Ovary (tissue), 10 donors: ENCODE measurements at places on chromosomes 3 and 15. TPM values are rescaled to one million over a fixed set of nuclear protein-coding genes. Genes with fewer than 3 reads are reported as not detected.
A peak's percentile ranks its signal among the peaks of the same experiment; 100 is the strongest.

IMP3 gene
- total RNA-seq, result 106 TPM

LOXL1 gene
- 24.5 TPM for total RNA-seq

DNA sequence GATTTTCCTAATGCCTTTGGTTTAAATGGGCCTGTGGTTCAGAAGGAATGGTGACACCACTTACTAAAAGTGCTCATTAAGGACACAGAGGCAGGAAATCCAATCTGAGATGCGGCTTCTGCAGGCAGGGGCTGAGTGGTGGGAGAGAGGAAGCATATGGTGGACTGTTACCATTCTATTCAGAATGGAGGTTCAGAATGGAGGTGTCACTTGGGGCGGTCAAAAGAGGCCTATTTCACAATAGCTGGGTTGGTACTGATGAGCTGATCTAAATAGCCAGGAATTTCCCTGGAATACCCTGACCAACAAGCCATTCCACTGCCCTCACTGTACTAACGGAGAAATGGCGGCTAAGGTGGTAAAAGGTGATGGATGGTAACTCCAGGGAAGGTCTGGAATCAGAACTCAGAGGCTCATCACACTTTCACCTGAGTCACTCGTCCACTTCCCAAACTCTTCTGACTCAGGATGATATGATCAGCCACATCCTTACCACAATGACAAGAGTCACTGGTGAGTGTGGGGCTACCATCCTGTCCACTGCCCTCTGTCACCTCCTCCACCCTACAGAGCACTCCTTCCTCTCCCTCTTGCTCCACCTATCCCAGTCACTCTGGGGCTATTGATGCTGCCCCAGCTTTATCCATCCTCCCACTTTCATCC, 15.7 kb downstream of the RFT1 start:
- peaks cover 2% of the 10 kb centered on the region for H3K4me1 ChIP-seq
- no peak overlapping the region for H3K4me3 ChIP-seq
- H3K27me3 ChIP-seq, result no peaks in the 10 kb centered on the region
- no peak for DNase-seq
- H3K27ac ChIP-seq, result peak overlapping the region; percentile 54

GRCh38 chr3:20023623-20024405, 11.8 kb upstream of the PP2D1 start:
- H3K27ac ChIP-seq, result peak overlapping the region; percentile 6
- peak; percentile 21 for DNase-seq
- H3K27me3 ChIP-seq, result no peaks in the 10 kb centered on the region
- H3K4me3 ChIP-seq, result no peak overlapping the region
- no peaks in the 10 kb centered on the region for H3K36me3 ChIP-seq

DNA sequence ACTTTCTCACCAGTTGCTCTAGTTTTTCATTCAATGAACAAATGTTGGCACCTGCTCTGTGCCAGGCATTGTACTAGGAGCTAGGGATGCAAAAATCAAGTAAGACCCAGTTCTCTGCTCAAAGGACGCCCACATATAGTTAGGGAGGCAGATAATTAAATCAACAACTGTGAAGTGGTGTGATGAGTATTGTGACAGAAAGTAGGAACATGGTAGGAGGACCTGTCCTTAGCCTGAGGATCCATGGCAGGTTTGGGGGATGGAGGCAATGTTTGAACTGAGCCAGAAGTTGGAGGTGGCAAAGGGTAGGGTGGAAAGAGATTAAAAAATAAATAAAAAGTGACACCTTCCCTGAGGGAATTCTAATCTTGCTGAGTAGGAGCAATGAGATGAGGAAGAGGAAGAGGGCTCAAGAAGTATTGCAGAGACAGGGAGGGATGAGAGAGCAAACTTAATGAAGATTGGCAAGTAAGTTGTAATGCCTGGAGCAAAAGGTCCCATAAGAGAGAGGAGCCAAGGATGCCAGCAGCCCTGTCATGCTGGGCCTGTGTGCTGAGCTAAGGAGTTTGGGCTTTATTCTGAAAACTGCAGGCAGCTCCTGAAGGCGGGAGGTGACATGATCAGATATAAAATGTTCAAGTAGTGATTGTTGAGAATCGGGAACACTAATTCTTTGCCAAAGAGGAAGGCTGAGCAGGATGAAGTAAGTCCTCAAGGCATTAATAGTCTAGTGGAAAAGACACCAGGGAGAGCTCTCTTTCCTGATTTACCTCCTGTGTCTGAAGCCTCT, 184.3 kb upstream of the PPP2R3A start:
- H3K36me3 ChIP-seq, result no peaks in the 10 kb centered on the region
- H3K4me1 ChIP-seq, result no peaks in the 10 kb centered on the region
- H3K27me3 ChIP-seq, result no peaks in the 10 kb centered on the region
- no peak overlapping the region for H3K4me3 ChIP-seq
- no peak overlapping the region for H3K27ac ChIP-seq
- DNase-seq, result no peak

DNA sequence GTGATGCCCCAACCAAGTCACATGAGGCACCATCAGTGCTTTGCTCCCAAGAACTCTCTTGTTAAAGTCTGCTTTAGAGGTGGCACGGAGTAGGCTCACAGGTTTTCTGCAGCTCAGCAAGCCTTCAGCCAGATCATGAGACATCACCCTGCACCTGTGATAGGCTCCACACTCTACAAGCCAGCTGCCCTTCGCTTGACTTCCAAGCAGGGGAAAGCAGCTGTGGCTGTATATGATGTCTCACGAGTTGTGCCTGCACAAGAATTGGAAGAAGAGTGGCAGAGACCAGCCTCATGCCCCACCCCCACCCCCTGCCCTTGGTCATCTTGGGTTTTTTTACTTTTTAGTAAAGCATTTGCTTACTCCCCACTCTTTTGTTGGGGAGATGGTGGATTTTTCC, 22.5 kb downstream of the MRPS11 start:
- H3K4me3 ChIP-seq, result no peak overlapping the region
- H3K4me1 ChIP-seq, result no peaks in the 10 kb centered on the region
- H3K36me3 ChIP-seq, result no peaks in the 10 kb centered on the region
- no peak for DNase-seq

GRCh38 chr3:132874701-132875100, 152.5 kb upstream of the NPHP3 start:
- no peak overlapping the region for H3K27ac ChIP-seq
- no peak overlapping the region for H3K4me3 ChIP-seq
- DNase-seq, result no peak
- H3K27me3 ChIP-seq, result no peaks in the 10 kb centered on the region
- H3K36me3 ChIP-seq, result no peaks in the 10 kb centered on the region
- H3K4me1 ChIP-seq, result no peaks in the 10 kb centered on the region

GRCh38 chr15:101338502-101339057, 43.5 kb upstream of the SNRPA1 start:
- H3K36me3 ChIP-seq, result no peaks in the 10 kb centered on the region
- no peak for DNase-seq
- H3K4me1 ChIP-seq, result no peaks in the 10 kb centered on the region
